Activated CD4-positive, alpha-beta T cell treated with anti-CD3 and anti-CD28 coated beads, Interleukin-2, amount 50 U/mL, for 4 hours (primary cell): ENCODE measurements at places on chromosomes 3 and 15.

DNA sequence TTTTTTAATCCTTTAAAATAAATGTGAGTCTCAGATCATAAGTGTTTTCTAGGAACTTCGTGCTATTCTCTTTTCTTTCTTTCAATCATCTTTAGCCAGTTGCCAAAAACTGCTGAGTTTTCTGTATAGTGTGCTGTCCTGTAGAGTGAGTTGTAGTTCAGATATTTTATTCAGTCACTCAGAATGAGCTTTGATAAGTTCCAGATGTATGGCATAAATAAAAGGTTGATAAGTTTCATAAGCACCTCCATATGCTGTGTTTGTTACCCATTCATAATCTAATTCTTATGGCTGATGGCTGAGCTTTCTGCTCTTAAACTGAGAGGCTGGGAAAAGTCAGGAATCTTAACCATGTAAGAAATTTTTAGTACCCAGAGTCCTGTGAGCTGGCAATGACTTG, 59.3 kb upstream of the COL6A6 start:
- DNase-seq, result no peak

DNA sequence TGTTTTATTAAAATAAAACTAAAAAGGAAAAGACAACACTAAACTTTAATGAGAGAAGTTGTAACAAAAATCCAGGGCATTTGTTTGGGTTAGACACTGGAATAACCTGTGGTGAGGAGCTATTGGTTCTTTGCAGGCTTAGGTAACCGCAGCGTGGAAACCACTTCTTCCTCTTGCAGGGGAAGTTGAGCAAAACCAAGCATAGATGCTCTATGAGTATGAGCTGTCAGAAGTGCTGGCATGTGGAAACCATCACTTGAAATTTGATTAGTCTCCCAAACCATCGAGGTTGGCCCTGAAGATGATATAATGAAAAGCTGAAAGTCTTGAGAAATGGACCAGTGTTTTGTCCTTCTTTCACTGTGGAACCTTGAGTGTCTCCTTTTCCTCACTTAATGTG, 127.1 kb upstream of the RBMS3 start:
- DNase-seq, result no peak

- no peak for DNase-seq
Measured at GRCh38 chr15:81115054-81115939, 18.8 kb upstream of the CFAP161 start.

GRCh38 chr15:38074029-38074428, 139.6 kb downstream of the TMCO5A start:
- DNase-seq, result no peak

DNA sequence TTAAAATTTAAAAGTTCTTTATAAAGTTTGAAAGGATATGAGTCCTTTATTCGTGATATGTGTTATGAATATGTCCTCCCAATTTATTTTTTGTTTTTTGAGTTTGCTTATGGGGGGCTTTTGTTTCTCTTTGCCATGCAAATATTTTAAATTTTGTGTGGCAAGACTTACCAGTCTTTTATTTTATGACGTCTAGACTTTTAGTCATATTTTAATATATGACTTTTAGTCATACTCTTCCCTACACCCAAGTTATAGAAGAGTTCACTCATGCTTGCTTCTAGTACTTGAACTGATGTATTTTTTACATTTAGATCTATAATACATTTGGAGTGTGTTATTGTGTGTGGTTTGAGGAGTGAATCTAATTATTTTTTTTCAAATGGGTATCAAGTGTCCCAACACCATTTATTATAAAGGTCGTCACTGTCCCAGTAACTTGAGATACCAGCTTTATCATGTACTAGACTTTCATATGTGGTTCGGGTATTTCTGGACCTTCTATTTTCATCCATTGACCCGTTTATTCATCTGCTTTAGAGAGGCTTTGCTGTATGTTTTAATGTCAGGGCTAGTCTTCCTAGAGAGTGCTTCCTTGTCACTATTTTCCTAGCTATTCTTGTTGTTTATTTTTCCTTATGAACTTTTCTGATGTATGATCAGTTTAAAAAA, 755 bp downstream of the PARP15 start:
- no peak for DNase-seq

DNA sequence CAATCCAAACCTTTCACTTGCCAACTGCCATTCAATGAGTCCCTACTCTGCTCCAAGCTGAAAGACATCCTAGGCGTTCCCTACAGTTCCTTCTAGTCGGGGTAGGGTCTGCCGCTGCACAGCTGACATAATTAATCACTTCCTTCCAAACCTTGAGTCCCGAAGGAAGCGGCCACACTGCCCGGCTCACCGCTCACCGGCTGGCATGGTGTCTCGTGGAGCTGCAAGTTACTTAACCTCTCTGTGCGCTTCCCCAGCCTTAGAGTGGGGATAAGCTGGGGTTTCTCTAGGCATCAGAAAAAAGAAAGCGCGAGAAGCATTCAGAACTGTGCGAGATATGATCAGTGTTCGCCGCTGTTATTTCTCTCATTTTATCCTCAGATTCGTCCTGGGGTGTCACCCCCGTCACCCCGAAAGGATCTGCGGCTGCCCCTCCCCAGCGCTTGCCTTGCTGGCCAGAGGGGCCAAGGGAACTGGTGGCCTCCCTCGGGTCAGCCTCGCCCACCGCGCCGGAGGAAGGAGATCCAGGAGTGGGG, 748 bp downstream of the MRPS25 start:
- DNase-seq, result peak; percentile 24

DNA sequence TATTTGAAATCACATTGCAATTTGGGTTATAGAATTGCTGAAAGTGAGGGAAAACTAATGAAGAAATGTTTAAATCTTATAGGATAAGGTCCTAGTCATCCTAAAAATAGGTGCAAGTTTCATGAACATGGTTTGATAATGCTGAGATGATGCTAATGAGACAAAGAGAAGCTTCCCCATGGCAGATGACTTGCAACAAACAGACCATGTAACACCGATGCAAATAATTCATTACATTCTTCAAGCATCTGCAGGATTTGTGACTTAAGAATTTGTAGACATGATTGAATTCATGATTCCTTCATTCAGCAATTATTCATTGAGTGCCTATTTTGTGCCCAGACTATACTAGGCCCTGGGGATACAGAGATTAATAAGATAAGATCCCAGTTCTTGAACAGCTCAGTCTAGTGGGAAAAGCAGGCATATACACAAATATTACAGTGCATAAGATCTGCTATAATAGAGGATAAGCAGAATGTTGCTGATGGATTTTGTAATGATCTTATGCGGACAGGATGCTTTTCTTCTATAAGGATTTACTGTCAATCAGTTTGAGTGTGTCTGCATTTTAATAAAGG, 367.9 kb upstream of the GBE1 start:
- DNase-seq, result no peak

GRCh38 chr3:106097817-106098435, 229.1 kb upstream of the CBLB start:
- DNase-seq, result no peak

GRCh38 chr3:70766301-70766700, 453.9 kb upstream of the MDFIC2 start:
- no peak for DNase-seq

DNA sequence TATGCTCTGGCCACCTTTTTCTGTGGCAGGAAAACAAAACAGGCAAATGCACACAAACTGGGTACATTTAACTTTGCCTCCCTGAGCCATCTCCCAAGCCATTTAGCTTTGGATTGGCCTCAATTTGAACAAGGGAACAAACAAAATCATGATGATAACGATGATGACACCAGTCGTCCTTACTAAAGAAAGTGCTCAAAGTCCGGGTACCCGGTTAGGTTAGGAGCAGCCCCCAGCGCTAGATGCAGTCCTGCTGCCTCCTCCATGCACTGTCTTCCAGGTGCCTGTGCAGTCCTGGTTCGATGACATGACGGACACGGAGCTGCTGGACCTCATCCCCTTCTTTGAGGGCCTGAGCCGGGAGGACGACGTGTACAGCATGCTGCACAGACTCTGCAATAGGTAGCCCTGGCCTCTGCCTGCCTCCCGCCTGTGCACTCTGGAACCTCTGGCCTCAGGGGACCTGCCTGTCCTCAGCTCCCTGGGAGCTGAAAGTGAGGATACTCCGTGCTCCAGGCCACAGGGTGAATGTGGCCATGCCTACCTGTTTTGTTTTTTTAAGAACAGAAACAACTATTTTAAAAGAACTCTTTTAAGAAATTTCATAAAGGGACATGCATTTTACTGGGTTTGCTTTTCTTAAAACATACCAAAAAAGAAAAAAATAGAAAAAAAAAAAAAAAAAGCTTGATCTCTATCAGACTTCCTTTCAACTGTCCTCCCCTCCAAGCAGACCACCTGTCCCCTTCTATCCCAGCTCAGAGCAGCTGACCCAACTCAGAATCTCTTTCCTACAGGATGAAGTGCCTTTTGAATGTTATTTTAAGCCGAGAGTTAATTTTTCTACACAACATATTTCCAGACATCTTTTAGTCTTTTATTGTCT, 9.9 kb upstream of the VILL start:
- no peak for DNase-seq

GRCh38 chr15:57784081-57784511, 77.6 kb downstream of the POLR2M start:
- DNase-seq, result no peak

DNA sequence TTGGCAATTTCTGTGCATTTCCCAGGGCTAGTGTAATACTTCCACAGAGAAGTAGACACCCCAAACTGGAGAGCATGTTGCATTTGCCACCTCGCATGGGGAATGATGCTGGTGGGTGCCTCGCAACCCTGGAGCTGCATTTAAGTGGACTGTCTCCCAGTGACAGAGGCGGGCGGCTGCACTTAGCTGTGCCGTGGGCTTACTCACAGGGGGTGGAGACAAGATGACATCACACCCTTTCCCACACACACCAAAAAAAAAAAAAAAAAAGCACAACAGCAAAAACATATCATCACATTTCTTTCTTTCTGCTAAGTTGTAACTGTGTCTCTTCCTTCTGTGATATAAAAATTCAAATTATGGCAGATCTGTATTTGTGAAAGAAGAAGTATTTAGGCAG, at the start of gene ABI3BP:
TSS of gene ABI3BP (minus strand) at position 113 of the 400 bp plus-strand sequence. CDS start at position 76, 37 bp downstream.
- DNase-seq, result no peak

GRCh38 chr15:39299486-39300267, 281.2 kb upstream of the THBS1 start:
- DNase-seq, result no peak
